ENCODE measurements at places on chromosomes 13 and 19.

DNA sequence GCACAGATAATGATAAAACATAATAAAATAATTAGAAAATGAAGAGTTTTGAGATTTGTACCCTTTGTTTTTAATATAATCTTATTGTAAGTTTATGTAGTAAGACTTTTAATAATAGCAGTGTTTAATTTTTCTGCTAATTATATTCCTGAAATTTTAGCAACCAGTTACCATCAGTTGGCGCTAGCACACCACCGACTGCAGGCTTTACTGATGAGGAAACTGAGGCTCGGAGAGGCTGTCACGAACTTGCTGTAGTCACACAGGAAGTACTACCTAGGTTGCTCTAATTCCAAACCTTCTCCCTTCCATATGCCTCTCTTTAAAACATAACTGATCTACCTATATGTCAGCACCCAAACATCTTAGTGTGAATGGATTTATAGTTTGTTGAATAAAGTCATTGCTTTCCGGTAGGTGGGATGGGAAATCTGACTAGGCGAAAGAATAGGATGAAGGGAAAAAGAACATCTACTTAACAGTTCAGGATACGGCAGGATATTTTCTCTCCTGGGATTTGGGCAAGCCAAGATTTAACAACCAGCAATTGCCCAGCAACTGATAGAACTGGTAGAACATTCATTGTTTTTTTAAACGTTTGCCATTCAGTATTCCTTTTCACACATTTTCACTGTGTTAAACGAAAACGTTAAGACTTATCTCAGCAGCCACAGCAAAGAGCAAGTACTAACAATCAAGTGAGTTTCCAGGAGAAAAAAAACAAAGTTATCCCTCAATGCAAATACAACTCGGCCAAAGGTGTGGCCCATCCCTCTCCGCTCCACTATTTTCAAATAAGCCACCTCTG lies 822 bp upstream of the RFXAP start:
- no peak for DNase-seq

DNA sequence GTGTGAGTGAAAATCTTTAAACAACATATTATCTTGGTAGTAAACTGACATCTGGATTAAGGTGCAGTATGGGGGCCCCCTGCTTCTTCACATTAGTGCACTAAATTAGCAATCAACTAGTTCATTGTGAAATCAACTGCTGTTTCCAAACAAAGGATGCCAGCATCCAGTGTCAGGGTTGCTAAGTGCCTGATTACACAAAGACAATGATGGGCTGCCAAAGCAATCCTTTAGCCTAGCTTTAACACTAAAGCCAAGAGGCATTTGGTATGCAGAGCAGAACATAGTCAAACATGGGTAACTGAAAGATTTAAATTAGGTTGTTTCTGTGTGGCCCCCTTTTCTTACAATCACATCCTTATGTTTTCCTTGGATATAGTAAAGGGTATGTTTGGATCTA lies 543.1 kb upstream of the SLITRK5 start:
- no peak for DNase-seq

DNA sequence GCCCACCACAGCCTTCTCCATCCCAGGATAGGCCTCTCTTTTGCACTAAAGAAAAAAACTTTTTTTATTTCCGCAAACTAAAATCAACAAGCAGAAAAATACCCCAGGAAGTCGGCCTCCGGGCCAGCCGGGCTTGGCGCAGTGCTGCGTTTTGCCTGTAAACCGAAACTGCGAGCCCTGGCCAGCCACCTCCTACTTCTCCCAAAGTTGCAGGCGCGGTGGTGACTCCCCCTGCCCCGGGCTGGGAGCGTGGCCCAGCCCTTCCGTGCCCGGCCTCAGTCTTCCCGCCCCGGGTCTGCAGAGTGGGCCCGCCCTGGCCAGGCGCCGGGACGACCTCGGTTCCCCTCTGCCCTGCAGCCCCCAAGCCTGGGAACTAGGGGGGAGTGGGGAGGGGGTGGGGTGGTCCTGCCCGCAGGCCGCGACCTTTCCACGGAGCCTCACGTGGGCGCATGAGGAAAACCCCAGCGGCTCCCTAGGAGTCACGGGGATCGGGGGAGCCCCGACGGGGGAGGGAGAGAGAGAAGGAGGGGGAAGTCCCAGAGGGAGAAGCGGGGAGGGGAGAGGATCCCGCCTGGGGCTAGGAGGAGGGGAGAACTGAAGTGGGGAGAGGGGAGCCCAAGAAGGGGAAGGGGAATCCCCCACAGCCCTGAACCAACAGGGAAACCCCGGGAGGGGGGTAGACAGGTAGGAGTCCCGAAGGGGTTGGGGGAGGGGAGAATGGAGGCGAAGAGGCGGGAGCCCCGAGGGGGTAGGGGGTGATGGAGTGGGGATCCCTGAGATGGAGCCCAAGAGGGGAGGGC lies 3.0 kb downstream of the GADD45B start:
- no peak for DNase-seq

DNA sequence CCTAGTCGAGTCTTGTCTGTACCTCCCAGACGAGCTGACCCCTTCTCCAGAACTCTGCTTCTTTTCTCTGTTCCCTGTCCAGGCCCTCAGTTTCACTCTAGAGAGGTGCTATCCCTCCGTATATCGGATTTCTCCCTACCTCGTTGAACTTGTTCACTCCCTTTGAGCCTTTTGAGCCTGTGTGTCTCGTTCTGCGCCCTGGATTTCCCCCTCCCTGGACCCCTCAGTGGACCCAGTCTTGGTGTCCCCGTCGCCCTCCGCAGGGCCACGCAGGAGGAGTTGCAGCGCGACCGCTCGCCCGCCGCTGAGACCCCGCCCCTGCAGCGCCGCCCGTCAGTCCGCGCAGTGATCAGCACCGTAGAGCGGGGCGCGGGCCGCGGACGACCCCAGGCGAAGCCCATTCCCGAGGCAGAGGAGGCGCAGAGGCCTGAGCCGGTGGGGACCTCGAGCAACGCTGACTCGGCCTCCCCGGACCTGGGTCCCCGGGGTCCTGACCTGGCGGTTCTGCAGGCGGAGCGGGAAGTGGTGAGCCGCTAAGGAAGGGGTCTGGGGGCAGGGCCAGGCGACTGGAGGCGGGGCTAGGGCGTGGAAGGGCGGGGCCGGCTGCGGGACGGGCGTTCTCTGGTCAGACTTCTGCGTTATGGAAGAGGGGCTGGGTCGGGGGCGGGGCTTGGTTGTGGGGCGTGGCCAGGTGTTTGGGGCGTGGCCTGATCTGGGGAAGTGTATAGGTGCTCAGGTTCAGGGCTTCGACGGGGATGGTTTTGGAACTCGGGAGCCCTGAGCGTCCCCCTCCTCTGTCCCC lies 5.5 kb downstream of the EPS8L1 start:
- peak; percentile 79 for DNase-seq

- no peak for DNase-seq
Measured at GRCh38 chr13:91785431-91786119, 387.2 kb downstream of the GPC5 start.

DNA sequence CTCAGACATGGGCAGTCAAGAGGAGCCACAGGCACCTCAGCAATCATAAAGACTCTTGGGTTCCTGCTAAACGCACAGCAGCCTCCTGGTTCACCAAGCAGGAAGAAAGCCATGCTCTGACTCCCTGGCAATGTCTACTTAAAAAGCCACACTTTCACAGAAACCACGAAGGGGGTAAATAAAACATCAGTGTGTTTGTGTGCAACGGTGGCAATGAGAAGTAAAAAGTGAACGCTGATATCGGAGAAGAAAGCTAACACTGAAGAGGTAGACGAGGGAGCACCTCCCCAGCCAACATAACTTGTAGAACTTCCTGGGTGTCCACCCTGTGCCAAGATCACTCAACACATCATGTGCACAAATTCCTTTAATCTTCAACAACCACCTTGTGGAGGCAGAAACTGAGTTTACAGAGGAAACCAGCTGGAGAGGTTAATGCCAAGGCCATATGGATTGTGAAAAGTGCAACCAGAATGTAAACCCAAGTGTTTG lies 30.2 kb downstream of the HSPH1 start:
- no peak for DNase-seq

DNA sequence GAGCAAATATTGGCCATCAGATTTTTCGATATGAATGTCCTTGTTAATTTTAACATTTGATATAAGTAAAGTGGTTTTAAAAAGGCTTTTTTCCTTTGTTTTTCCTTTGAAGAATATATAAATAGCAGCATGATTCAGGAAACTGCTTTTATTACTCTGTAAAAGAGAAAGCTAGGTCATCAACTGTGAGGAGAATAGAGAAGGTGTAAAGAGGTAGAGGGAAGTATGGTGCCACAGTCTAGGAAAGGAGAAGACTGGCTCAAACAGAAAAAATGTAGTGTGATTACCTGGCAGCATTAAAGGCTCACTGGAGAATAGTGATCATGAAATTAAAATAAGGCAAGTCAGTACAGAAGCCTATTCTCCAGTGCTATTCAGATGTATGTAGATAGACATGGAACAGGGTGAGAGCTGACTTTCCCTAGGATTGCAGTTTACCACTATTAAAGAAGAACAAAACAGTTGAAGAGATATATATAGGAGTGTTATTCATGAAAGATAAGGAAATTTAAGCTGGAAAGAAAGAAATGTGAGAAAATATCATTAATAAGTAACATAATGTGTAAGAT lies 1115.9 kb upstream of the PCDH9 start:
- no peak for DNase-seq

DNA sequence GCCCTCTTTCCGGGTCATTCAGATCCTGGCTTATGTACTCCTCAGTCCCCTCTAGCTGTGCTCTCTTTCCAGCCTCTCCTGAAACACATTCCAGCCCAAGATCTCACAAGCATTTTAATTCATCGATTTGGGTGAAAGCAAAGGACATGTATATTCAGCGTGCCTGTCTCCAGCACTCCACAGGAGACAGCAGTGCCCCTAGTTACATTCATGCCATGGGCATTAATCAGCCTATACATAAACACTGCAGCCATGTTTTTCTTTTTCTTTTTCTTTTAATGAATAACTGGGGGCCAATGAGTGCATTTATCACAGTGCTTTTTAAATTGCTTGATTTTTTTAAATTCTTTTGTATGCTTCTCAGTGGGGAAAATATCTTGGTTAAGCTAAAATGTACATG lies 199.1 kb downstream of the DCT start:
- DNase-seq, result no peak

DNA sequence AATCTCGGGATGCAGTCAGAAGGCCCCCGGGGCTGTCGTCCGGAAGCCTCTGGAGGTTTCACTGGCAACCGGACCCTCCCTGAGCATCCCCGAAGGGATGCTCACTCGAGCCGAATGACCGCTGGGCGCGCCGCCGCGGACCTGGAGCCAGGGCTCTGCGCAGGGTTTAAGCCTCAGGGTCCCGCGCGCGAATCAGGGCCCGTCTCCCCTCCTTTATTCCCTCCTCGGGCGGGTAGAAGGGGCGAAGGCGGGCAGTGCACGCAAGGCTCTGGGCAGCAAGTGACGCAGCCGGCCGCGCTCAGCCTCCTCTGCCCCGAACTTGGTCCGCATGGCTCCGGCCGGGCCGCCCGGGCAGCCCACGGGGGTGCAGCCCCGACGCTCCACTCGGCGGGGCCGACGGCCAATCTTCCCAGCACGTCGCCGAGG lies 572 bp downstream of the SHISA2 start:
- no peak for DNase-seq

GRCh38 chr13:59103004-59103768 lies 1060.5 kb downstream of the DIAPH3 start:
- DNase-seq, result no peak

- no peak for DNase-seq
Measured at GRCh38 chr19:55146705-55147273, 2.2 kb downstream of the TNNT1 start.

DNA sequence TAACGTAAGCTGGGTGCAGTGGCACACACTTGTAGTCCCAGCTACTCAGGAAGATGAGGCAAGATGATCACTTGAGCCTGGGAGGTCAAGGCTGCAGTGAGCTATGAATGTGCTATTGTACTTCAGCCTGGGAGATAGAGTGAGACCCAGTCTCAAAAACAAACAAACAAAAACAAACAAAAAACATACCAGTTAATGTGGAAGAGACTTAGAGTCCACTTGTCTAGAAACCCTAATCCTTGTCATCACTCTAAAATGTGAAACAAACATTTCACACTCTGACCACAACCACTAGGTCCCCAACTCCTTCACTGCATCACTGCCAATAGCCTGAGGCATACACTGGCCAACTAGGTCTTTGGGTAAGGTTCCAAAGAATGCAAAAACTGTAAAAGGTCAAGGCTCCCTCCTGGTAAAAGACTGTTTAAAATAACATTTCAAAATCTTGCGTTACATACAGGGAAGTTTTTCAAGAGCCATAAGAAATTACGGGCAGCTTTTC lies 28.6 kb upstream of the CYP2B6 start:
- no peak for DNase-seq

GRCh38 chr13:68170961-68171360 lies 940.8 kb upstream of the PCDH9 start:
- DNase-seq, result no peak

GRCh38 chr19:27765397-27765796 lies 1447.6 kb downstream of the UQCRFS1 start:
- no peak for DNase-seq

GRCh38 chr19:3274942-3275582 lies 50.6 kb downstream of the CELF5 start:
- no peak for DNase-seq

- DNase-seq, result no peak
Measured at GRCh38 chr13:63048653-63049052, 1633.0 kb upstream of the PCDH20 start.

DNA sequence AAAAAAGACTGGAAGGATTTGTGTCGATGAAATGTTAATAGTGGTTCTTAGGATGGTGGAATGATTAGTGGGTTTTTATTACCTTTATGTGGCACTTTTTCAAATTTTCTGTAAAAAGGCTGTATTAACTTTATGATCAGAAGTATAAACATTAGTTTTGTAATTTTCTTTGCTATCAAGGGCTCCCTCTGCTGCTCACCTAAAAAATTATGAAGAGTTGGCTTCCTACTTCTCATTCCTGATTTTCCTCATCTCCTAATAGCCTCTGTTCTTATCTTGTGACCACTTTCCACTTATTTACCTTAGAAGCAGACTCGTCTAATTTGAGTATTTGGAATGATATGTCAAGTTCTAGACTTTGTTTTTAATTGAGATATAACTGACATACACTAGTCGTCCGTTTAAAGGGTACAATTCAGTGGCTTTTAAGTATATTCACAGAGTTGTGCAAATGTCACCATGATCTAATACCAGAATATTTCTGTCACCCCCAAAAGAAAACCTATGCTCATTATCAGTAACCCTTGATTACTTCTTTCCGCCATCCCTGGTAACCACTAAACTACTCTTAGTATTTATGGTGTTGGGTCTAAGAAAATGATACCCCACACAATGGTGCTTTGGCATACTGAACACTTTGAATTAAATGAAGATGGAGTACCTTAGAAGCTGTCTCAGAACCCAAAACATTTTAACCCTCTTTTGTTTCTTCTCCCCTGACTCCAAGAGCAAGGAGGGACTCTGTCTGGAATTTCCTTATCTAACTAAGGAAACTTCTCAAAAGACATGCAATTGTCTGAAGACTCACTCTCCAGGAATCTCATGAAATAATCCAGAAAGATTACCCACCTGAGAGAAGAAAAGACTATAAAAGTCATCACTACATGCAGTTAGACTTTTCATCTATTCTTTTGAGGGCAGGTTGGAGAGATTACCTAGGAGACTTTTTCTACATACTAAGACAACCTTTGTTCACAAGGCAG lies 311.3 kb downstream of the DLEU7 start:
- no peak for DNase-seq

- no peak for DNase-seq
Measured at GRCh38 chr19:31334849-31335624, 14.2 kb downstream of the TSHZ3 start.

GRCh38 chr19:39212375-39212742 lies 8.3 kb upstream of the SYCN start:
- DNase-seq, result peak; percentile 20

GRCh38 chr13:102141625-102142472 lies 260.0 kb downstream of the FGF14 start:
- DNase-seq, result no peak

- DNase-seq, result no peak
Measured at GRCh38 chr19:43395561-43395960, 19.1 kb upstream of the TEX101 start.

GRCh38 chr19:31270897-31271296 lies 78.3 kb downstream of the TSHZ3 start:
- DNase-seq, result no peak

Measured in stimulated activated CD4-positive, alpha-beta T cell treated with anti-CD3 and anti-CD28 coated beads, Interleukin-1b, Interleukin-23, amount 100 ng/mL, for 1 hour (primary cell).